ENCODE measurements at places on chromosomes 2 and 18. TPM values are rescaled to one million over a fixed set of nuclear protein-coding genes. Genes with fewer than 3 reads are reported as not detected.

The NFE2L2 gene
- 55.8 TPM for total RNA-seq

The SRD5A2 gene
- not detected for total RNA-seq

- H3K27me3 ChIP-seq = no peaks in the 10 kb centered on the region
- no peaks in the 10 kb centered on the region for H3K4me1 ChIP-seq
- no peaks in the 10 kb centered on the region for H3K36me3 ChIP-seq
- no peak overlapping the region for H3K4me3 ChIP-seq
Measured at GRCh38 chr2:36097022-36097421, 258.6 kb upstream of the CRIM1 start.

- peaks cover 28% of the 10 kb centered on the region for H3K4me1 ChIP-seq
- DNase-seq = no peak
- H3K27me3 ChIP-seq = no peaks in the 10 kb centered on the region
- H3K36me3 ChIP-seq = no peaks in the 10 kb centered on the region
- peak overlapping the region; percentile 98 for H3K27ac ChIP-seq
- peak overlapping the region; percentile 82 for H3K4me3 ChIP-seq
Measured at GRCh38 chr2:85436836-85437487, 18.4 kb downstream of the SH2D6 start.

- H3K27me3 ChIP-seq = peaks cover 3% of the 10 kb centered on the region
- H3K36me3 ChIP-seq = no peaks in the 10 kb centered on the region
- H3K4me1 ChIP-seq = peaks cover 3% of the 10 kb centered on the region
- H3K4me3 ChIP-seq = no peak overlapping the region
- DNase-seq = no peak
Measured at GRCh38 chr2:38190542-38191218, 114.7 kb upstream of the CYP1B1 start.

GRCh38 chr2:43178602-43179542, 47.5 kb downstream of the ZFP36L2 start:
- no peak overlapping the region for H3K4me3 ChIP-seq
- DNase-seq = no peak

DNA sequence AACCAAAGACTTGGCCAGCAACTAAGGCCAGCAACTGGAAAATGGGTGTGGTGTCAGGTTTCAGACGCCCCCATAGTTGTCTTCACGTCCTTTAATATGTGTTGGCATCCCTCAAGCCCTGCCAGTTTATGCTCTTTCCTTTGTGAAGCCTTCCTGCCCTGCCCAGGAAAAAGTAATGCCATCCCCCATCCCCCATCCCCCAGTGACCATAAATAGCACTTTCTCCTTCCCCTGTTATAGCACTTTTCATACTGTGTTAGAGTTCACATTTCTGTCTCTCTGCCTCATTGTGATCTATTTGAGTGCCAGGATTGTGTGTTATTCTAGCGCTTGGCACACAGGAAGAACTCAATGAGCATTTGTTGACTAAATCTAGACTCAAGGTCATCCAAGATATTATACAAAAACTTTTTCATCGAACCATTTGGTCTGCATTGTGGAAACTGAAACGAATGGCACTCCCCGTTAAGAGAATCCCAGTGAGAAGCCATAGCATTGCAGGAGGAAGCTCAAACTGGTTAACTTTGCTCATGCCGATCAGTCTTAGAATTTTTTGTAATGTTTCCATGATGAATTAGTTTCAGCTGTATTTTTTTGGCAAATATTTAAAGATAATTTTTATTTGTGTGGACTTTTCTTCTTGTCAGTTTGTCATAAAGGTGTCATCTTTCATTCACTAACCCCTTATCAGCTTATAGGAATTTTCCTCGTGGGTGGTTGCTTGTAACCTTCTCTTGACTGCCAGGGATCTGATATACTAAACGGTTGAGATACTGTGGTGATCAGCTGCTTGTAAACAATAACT, 15.7 kb downstream of the CRIM1 start:
- H3K4me3 ChIP-seq = no peak overlapping the region
- DNase-seq = no peak
- peaks cover 19% of the 10 kb centered on the region for H3K4me1 ChIP-seq
- H3K36me3 ChIP-seq = no peaks in the 10 kb centered on the region
- H3K27ac ChIP-seq = no peak overlapping the region

DNA sequence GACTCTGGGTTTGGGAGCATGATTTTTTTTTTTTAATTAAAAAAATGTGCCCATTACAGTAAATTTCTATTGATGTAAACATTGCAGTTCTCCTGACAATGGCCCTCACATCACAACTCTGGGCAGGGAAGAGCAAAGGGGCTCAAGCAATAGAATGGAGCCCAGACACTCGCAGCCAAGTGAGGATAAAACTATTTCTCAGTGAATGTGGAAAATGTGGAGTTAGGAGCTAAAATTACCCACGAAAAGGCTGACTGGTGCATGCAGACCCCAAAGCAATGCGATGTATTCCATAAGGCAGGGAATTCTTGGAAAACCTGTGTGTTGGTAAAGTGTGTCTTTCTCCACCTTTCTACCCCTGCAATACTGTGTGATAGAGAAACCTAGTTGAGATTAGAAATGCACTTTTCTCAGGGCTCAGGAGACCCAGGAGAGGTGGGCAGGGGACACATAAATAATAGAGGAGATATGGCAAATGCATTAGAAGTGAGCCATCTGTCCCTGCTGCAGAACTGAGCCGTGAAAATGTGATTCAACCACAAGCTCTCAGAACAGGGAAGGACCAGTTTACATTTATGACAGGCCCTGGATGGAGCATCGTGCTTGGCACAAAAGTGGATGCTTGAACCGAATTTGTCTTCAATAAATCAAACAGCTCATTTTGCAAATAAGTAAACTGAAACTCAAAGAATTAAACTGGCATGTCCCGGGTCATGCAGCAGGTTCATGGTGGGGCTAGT, 100.1 kb downstream of the MYCN start:
- no peak overlapping the region for H3K27ac ChIP-seq
- H3K36me3 ChIP-seq = no peaks in the 10 kb centered on the region
- H3K27me3 ChIP-seq = no peaks in the 10 kb centered on the region
- no peak overlapping the region for H3K4me3 ChIP-seq
- DNase-seq = no peak

Measured in activated T-helper 2 cell treated with anti-CD3 and anti-CD28 coated beads, Interferon-gamma antibody, Interleukin-2, Interleukin-4, amounts not matched to agents 10 μg/mL and 5 μg/mL and 100 μg/mL, durations not matched to agents 14 hours and 24 hours and 36 hours (primary cell).